Activated CD8-positive, alpha-beta T cell treated with anti-CD3 and anti-CD28 coated beads for 36 hours (primary cell): ENCODE measurements at places on chromosomes 5 and 9. TPM values are rescaled to one million over a fixed set of nuclear protein-coding genes. Genes with fewer than 3 reads are reported as not detected.

TMEM215 gene
- not detected for total RNA-seq

GRCh38 chr5:149153751-149154610, 12.7 kb downstream of the ABLIM3 start:
- DNase-seq: no peak

ISL1 gene
- total RNA-seq: not detected

DNA sequence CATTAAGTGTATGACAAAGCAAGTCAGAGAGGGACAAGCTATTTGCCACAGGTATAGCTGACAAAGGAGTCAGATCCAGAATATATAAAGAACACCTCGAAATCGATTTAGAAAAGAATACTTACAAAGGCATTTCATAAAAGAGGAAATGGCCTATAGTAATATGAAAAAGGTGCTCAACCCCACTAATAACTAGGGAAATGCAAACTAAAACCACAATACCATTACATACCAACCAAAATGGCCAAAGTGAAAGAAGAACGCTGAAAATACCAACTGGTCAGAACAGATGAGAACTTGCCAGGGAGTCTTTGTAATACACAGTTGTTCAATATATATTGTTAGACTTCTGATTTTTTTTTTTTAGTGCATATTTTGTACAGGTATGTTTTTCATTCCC, 152.9 kb downstream of the CDC42SE2 start:
- DNase-seq: no peak

- no peak for DNase-seq
Observed at GRCh38 chr9:129648092-129648763, 6.3 kb upstream of the ASB6 start.
